ENCODE measurements at places on chromosomes 1 and 21.

DNA sequence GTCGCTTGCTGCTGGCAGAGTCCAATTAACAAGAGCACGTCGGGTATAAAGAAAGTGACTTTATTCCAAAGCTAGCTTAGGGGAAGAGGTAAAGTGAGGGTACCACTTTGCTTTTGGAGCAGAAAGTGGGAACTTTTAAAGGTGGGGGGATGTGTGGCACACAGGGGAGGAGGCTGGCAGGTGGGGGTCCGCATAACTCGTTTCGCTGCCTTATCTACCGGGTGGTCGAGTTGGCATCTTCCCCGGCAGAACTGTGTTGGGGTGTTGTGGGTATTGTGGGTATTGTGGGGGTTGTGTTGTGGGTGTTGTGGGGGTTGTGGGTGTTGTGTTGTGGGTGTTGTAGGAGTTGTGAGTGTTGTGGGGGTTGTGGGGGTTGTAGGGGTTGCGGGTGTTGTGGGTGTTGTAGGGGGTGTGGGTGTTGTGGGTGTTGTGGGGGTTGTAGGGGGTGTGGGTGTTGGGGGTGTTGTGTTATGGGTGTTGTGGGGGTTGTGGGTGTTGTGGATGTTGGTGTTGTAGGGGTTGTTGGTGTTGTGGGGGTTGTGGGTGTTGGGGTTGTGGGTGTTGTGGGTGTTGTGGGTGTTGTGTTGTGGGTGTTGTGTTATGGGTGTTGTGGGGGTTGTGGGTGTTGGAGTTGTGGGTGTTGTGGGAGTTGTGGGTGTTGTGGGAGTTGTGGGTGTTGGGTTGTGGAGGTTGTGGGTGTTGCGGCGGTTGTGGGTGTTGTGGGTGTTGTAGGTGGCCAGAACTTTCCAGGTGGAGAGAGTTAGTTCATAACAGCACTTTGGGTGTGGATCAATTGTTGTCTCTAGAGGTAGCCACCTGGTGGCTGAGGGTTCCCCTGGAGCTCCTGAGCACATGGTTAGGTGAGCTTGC, 52.7 kb downstream of the AGPAT3 start:
- no peak for DNase-seq

GRCh38 chr1:81409262-81409661, 391.5 kb upstream of the ADGRL2 start:
- no peak for DNase-seq

- DNase-seq, result no peak
Measured at GRCh38 chr1:4346131-4346530, 308.3 kb upstream of the AJAP1 start.

DNA sequence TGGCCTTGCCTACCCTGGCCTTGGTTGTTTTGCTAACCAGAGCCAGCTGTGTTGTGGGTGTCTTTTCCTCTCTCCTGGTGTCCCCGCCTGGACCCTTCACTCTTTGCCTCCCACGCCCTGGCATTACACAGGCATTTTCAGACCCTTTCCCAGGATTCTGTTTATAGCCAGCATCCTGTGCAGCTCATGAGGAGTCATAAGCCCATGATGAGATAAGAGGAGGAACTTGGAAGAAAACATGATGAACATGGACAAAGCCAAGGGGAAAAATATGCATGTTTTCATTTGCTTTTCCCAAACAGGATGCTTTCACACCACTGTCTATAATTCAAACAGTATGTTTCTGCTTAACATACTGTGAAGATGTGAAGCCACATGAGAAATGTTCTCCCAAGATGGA, 18.7 kb upstream of the WARS2 start:
- no peak for DNase-seq

GRCh38 chr1:15033264-15033663, 120.3 kb upstream of the TMEM51 start:
- no peak for DNase-seq

GRCh38 chr1:21766210-21766609, 16.7 kb downstream of the USP48 start:
- no peak for DNase-seq

GRCh38 chr1:77347646-77348045, 65.8 kb downstream of the AK5 start:
- no peak for DNase-seq

GRCh38 chr1:76830373-76830772, 36.9 kb upstream of the ST6GALNAC5 start:
- DNase-seq, result no peak

GRCh38 chr1:71521655-71522264, 440.9 kb upstream of the ZRANB2 start:
- DNase-seq, result no peak

DNA sequence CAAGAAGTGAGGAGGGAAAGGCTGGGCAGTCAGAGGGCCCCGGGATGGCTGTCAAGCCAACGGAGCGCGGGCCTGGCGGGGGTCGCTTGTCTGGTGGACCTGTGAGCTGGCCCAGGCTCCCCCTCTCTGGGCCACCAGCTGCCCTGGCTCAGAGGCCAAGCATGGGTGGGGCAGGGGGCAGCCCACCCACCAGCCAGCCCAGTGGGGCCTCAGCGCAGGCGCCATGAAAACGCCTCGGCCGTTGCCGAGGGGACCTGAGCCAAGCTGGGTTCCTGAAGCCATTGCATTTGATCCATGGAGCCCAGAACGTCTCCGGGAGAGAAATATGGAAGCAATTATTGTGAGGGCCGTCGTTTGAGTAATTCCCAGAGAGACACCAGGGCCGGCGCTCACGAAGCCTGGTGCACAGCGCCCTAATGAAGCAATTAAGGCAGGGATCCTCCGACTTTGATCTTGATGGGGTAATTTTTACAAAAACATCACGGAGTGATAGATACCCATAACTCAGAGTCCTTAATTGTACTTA, 90.5 kb upstream of the TTC34 start:
- DNase-seq, result no peak

GRCh38 chr1:67601955-67602354, 83.0 kb upstream of the GADD45A start:
- DNase-seq, result no peak

DNA sequence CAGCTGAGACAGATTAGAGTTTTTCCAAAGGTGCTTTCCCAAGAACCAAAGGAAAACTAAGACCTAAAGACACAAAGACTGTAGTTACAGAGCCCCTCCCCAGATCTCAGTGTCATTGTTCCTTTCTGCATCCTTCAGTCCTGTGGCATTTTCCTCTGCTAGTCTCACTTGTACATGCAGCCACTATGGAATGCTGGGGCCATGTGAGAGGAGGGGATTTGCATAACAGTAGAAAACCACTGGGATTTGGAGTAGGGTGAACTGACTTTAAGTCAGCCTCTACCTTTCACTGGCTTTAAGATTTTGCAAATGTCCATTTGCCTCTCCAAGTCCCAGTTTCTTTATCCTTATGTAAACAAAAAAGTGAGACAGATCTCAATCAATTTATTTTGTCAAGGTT, 119.4 kb upstream of the F3 start:
- DNase-seq, result no peak

- DNase-seq, result no peak
Measured at GRCh38 chr1:51506537-51506936, 12.5 kb downstream of the EPS15 start.

GRCh38 chr1:190658907-190659306, 181.2 kb upstream of the BRINP3 start:
- no peak for DNase-seq

- no peak for DNase-seq
Measured at GRCh38 chr1:108767708-108768107, 21.2 kb downstream of the STXBP3 start.

- DNase-seq, result no peak
Measured at GRCh38 chr1:54456361-54456760, 50.2 kb upstream of the SSBP3 start.

DNA sequence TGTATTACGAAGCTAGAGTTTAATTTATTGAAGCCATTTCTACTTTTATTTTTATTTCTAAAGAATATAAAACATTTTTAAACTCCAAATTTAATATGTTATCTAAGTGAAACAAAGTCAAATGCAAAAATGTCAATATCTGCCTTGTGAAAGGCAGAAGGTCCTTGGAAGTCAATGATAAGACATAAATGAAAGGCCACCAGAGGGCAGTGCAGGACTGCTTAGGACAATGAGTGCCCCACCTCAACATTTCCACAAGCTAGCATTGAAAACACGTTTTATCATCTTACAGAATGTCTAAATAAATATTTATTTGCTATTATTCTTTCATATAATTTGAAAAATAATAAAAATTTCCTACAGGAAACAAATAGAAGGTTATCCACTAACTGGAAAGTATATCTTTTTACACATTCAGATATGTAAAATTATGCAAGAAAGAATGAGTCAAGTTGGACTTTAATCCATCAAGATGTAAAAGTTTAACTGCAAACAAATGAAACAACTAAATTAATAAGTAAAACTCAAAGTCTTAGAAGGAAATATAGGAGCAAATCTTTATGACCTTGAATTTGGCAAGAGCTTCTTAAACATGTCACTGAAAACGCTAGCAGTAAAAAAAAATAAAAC, 140.1 kb upstream of the FMN2 start:
- DNase-seq, result peak; percentile 51

DNA sequence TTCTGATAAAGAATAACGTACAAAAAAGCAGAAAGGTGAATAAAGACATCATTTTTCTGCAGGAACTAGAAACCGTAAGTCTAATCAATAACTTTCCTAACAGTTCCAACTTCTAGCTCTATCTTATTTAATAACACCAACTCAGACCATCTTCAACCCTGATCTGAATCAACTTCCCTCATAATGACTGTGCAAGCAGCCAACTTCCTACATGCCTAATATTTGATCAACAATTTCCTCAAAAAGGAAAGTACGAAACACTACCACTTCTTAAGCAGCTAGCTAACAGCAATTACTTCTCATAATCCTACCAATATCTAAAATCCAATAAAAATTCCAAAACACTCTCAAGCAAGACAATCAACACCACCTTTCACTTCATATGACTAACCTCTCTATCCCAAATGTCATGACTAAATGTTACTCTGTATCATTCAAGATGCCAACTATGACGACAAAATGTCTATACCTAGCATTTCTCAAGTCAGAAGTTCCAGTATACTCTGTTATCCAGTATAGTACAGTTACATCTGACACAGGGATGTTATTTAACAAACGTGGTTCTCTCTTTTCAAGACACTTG, 1.7 kb downstream of the COP1 start:
- DNase-seq, result no peak

DNA sequence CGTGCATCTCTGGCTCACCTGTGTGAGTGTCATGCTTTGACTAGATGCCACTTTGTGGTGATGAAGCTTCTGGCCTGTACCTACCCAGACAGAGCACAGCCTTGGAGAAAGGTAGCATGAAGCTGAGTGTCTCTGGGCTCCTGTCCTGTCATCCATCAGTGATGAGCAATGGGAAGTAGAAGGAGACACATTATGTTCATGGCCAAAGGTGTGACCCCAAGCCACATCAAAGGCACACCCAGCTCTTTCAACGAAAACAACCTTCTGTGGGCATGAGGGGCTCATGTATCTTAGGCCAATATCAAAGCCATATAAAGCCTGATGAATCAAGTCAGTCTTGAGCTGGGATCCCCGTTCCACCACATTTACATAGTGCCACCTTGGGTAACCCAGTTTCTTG, 1.0 kb upstream of the CLIC6 start:
- no peak for DNase-seq

- no peak for DNase-seq
Measured at GRCh38 chr21:29939104-29939923, 482 bp downstream of the GRIK1 start.

DNA sequence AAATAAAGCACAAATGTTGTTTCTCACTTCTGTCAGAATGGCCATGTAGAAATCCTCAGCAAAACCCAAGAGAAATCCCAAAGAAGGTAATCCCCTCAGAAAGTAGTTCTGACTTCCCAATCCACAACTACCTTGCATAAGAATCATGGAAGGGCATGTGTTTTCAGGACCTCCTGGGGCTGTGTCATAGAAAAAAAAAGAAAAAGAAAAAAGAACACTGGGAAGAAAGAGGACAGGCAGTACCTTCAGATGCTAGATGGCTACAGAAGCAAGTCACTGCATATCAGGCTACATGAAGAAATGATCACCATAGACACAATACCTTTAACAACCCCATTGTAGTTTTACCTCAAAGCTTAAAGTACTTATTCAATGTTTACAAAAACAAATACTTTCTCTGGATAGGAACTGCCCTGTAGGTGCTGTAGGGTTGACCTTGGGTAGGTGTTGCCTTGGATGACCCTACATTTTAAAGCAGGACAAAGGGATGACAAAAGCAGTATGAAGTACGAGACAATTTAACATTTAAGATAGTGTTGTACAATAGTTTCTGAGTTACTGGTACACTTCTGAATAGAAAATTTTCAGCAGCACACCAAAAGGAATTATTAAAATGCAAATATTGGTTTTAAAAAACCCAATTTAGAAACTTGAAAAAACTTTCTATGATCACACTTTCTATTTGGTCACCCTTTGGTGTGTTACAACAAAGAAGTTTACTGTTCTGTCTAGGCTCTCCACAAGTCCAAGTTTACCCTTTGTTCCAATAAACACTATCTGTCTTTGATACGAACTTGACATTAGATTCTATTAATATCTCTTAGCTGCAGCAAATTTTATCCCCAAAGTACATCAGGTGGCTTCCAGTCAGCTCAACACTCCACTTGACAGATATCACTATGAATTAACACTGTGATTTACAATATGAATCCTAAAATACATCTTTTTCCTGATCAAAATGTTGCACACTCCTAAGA, 5.0 kb downstream of the TRIT1 start:
- DNase-seq, result no peak

- no peak for DNase-seq
Measured at GRCh38 chr1:233673261-233673946, 59.5 kb downstream of the KCNK1 start.

DNA sequence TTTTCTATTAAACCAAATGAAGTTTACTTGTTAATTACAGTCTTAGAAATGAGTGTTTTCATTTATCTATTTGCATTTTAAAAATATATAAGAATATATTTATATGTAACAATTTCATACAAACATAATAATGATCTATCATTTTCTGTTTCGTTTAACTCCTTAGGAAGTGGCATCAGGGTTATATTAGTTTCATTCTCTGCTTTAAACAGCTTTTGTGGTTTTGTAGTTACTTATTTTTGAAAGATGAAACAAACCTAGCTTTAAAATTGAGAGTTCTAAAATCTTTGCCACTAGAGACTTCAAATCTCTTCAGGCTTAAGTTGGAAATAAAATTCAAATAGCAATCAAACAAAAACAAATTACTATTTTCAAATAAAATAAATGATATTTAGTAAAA, 2110.6 kb downstream of the MRPL39 start:
- no peak for DNase-seq

GRCh38 chr1:165512816-165513215, 31.0 kb upstream of the LRRC52 start:
- DNase-seq, result no peak

DNA sequence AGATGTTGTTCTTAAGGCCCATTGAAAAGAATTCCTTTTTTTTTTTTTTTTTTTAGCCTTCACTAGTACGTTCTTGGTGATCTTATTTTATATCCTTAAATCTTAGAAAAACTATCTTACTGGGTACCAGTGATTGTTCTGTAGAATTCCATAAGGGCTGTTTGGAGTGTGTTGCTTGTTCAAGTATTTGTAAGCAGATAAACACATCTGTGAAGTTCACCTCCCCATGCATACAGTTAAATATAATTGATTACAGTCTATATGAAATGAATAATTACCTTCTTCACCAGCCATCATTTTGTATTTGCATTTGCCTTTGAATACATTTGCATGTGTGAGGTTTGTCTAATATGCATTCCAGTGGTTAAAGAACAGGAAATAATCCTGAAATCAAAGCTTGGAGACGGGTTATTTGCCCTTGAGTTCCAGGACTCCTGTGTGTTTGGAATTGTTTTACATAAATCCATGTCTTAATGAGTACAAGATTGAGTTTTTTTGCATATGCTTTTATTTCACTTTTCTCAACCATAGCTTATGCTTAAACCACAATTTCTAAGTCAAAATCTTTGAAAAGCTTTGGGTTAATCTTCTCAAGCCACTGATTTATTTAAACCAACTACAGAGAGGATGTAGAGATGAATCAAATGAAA, 73.1 kb downstream of the VPS13D start:
- DNase-seq, result no peak

All from T-helper 2 cell (primary cell).